ENCODE measurements at places on chromosomes 2 and 18.

DNA sequence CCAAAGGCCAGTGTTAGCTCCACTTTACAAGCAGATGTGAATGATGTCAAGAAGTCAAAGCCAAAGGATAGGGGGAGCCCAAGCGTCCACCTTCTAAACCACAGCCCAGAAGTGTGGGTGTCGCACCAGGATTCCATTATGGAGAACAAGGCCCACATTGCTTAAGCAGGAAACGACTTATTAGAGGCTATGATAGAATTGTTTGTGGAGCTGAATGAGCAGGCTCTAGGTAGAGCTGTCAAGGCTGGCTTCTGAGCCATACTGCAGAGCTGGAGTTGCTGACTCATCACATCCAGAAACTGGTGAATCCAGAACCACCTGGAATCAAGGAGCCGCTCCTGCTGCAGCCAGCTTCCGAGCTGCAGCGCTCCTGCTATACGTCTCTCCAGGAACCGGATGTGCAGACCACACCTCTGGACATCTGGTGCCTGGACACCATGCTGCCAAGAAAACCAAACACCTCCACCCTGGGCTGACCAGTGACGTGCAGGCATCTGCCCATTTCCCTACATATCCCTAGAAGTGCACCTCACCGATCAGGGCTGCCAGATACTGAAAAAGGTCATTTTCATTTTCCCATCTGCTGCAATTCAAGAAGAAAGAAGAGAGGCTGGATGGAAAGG, 6.2 kb upstream of the TWIST2 start:
- DNase-seq: no peak

- no peak for DNase-seq
Measured at GRCh38 chr2:121123268-121123667, 161.7 kb downstream of the TFCP2L1 start.

GRCh38 chr2:221848286-221848685, 276.2 kb upstream of the EPHA4 start:
- no peak for DNase-seq

DNA sequence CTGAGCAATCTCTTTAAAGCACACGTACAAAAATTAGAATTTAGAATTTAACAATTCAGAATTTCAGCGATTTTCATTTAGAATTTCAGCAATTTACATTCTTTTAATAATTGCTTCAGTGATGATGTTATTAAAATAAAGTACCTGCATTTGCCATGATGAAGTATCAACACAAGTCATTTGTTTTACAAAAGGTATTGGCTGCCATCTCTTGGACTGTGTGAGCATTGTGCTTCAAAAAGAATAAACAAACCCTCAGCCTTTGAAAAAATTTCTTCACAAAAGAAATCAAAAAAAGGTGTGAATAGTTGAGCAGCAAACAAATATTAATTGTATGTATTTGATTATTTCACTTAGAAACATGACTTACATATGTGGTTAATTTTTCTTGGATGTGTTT, 27.1 kb upstream of the ZC3H15 start:
- no peak for DNase-seq

DNA sequence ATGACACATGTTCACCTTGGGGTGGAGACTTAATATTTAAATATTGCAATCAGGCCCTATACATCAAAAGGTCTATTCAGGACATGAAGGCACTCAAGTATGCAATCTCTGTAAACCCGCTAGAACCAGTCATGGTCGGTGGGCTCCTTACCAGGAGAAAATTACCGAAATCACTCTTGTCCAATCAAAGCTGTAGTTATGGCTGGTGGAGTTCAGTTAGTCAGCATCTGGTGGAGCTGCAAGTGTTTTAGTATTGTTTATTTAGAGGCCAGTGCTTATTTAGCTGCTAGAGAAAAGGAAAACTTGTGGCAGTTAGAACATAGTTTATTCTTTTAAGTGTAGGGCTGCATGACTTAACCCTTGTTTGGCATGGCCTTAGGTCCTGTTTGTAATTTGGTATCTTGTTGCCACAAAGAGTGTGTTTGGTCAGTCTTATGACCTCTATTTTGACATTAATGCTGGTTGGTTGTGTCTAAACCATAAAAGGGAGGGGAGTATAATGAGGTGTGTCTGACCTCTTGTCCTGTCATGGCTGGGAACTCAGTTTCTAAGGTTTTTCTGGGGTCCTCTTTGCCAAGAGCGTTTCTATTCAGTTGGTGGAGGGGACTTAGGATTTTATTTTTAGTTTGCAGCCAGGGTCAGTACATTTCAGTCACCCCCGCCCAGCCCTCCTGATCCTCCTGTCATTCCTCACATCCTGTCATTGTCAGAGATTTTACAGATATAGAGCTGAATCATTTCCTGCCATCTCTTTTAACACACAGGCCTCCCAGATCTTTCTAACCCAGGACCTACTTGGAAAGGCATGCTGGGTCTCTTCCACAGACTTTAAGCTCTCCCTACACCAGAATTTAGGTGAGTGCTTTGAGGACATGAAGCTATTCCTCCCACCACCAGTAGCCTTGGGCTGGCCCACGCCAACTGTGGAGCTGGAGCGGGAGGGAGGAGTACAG, 108.1 kb downstream of the XRCC5 start:
- DNase-seq: no peak

DNA sequence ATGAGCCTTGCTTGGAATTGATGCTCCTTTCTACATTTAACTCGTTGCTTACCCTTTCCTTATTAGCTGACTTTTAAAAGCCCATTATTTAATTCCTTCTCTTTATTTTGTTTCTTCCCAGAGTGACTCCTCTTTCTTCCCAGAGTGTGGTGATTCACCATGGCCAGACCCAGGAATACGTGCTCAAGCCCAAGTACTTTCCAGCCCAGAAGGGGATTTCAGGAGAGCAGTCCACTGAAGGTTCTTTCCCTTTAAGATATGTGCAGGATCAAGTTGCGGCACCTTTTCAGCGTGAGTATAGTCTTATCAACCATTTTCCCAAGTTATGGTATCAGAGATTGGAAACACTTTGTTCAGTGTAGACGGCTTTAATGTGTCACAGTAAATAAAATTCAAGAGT, 163.7 kb downstream of the LTBP1 start:
- no peak for DNase-seq

- DNase-seq: no peak
Measured at GRCh38 chr2:120036145-120036544, 23.3 kb downstream of the EPB41L5 start.

DNA sequence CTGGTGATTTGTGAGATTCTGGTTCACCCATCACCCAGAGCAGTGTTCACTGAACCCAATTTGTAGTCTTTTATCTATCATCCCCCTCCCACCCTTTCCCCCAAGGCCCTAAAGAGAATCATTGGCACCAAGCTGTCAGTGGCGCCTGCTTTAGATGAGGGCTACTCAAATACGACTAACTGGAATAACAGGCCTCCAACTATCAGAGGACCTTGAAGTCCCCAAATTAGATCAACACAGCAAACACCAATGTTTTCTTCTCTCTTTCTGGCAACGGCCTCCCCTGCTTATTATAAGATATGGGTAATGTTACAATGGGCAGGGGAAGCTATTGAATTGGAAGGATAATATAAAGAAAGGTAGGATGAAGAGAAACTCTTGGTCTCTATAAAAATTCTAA, 232.3 kb downstream of the SCG2 start:
- no peak for DNase-seq

DNA sequence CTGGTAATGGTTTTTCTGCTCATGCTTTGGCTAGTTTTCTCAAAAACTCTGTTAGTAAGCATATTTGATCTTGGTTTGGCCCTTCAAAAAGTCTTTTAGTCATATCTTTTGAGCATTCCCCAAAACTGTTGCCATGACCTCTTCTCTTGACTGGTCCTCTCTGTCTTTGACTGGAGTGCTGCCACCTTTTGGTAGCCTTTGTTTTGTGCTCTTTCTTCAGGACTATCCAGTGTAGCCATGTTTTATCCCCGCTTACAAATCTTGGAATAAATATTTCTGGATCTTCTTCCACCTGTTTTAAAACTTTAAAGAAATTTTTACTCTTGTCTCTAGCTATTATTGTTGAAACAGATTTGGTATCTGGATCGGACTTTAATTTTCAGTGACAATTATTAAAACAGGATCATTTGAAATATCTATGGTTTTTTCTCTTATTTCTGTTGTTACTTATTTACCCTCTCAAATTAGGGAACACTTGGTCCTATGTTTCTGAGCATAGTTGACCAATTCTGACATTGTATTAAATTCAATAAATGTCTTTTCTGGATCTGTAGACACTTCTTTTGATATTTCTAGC, 965 bp upstream of the ELOA2 start:
- DNase-seq: no peak

- DNase-seq: no peak
Measured at GRCh38 chr2:211631503-211631902, 907.1 kb downstream of the ERBB4 start.

DNA sequence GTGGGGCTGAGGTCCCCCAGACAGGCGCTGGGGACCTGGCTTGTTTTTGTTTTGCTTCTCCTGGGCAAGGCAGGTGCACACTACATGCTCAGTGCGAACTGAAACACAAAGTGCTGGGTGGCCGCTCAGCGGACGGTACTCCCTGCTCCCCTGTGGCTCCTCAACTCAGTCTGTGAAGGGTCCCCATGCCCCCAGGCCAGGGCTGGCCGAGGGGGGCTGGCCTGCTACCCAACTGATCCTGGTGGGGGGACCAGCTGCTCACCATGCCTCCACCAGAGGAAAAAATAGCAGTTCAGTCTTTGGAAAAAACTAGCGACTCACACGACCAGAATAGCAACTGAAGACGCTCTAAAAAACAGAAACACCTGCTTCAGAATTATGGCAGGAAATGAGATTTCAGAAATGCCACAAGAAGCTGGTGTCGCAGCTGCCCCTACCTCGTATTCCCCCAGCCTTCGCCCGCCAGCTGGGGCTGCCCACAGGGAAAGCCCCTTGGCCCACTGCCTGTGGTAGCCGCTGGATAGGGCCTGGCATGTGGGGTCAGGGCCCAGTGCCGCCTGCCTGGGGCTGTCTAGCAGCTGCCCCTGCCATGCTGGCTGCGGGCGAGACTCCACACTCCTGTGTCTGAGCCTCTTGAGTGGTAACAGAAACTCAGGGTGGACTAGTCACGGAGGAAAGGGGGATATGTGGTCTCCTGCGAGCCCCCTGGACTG, 43.7 kb downstream of the MEX3C start:
- DNase-seq: peak; percentile 46

DNA sequence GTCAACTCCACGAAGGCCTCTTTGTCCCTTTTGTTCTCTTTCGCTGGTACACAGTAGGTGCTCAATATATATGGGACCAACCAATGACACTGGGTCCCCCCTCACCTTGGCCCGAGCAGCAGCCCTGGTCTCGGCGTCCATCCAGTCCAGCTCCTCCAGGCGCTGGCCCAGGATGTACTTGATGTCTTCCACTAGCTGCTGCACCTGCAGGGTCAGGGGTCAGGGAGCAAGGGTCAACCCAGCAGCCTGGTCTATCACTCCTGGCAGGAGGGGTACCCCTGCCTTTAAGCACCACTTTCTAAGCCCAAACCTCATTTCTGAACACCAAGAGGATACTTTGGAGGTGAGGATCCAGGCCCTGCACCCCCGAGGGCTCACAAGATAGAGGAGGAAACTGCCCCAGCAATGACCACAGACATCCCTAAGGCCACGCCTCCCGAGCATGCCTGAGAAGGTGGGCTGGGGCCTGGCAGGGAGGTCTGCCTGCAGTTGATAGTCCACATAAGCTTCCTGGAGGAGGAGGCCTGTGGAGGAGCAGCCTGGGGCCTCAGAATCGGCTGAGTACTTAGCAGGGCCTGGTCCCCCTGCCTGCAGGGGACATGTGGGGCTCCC, 4.2 kb downstream of the ECEL1 start:
- no peak for DNase-seq

DNA sequence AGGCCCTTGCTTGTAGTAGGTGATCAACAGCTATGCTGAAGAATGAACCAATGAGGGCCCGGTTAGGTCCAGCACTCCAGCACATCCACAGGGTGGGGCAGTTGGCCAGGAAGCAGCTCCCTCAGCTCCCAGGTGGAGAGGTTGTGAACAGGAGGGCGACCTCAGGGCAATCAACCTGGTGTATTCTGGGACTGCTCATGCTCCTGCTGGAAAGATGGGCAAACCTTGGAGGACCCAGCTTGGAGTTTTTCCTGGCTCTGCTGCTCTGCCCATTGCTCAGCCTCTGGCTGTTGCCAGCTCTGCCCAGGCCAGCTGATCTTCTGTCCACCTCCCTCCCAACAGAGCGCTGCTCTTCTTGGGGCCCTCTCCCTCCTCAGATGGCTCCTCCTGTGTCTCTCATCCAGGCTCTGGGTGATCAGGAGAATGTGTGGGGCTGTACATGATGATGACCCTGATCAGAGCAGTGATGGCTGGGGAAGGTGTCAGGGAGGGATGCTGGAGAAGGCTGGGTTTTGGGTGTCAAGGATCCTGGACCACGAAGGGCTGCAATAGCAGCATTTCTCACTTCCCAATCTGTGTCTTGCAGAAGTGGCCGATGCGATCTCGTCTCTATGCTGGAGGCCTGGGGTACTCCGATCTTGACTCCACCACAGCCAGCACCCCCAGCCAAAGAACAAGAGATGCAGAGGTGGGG, 3.4 kb downstream of the TCF23 start:
- DNase-seq: no peak

DNA sequence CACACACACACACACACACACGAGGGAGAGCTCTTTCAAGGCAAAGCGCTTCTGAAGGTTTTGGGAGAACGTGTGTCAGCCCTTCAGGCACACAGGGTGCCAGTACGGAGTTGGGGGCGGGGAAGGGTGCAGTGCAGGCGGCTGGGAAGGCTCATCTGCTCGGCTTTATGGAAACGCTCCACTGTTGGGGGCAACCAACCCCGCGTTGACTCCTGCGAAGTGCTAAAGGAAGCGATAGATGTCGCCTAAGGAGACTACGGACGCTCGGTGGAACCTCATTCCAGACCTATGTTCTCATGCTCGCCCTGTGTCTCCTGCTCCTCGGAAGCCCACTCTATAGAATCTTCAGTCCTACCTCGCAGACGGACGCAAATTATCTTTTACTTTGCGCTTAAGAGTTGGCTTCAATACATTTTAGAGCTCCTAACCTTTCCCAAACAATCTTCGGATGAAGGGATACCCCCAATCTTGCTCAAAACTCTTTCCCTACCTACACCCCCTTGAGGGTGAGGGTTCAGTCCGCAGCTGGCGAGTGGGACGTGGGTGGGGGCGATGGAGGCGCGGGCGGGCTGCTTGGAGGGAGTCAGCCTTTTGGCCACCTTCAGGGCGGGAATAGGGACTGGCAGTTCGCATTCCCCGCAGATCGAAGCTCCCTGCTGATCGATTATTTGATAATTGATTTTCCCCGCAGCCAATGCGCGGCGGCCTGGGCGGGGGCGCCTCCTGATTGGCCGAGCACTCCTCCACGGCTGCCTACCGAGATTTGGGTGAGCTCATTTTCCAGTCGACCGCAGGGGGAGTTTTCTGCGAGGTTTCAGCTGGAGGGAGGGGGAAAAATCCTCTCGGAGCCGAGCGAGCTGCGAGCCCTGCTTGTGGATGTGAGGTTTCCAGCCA, 1.9 kb upstream of the MEIS1 start:
- no peak for DNase-seq

DNA sequence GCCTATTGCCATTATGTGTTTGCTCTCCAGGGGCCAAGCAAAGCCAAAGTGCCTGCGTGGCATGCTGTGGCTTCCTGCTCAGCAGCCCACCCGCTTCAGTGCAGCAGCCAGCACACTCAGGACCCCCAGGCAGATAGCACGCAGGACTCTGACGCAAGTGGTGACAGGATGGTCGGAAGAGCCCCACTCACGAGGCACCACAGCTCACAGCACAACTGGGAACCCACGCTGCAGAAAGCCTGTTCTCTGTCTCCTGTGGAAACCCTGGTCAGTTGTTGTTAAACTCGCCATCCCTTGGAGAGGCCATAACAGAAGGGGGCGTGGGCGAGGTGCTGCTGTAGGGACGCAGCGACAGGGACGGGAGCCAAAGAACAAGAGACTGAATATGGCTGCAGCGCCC, 76.4 kb downstream of the HDAC4 start:
- no peak for DNase-seq

All from CD4-positive, alpha-beta memory T cell (primary cell).